ENCODE measurements at places on chromosomes 11 and 22.

GRCh38 chr11:2414616-2415015 lies 14.1 kb downstream of the TSSC4 start:
- no peak for DNase-seq

DNA sequence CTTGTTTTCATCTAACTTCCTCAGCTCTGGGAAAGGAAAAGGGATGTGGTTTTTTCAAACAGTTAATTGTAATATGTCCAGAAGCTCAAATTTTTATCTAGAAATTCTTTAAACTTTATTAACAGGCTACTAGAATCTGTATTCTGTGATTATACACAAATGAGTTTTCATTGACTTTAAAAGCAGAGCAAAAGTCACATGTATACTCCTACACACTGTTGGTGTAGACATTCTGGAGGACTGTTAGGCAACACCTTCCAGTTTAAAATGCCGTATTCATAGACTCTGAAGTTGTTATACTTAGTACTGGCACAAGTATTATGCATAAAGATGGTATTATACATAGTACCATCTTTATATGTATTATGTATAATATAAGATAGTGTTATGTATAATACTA lies 64.9 kb downstream of the SPECC1L start:
- DNase-seq, result no peak

- no peak for DNase-seq
Measured at GRCh38 chr11:21179770-21180169, 510.4 kb downstream of the NELL1 start.

DNA sequence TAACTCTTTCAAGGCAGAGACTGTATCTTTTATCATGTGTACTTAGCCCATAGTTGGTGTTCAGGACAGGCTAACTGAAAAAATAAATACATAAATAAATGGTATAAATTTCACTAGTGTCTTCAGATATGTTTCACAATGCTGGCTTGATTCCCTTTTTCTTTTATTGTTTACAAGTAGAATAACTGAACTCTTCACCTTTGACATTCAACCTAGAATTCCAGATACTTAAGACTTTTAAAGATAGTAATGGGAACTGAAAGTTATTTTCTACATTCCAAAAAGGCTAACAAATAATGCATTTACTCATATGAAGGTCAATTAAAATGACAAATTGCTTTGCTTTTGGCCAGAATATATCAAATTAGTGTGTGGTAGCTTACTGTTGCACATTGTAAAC lies 411.3 kb upstream of the TENM4 start:
- DNase-seq, result no peak

DNA sequence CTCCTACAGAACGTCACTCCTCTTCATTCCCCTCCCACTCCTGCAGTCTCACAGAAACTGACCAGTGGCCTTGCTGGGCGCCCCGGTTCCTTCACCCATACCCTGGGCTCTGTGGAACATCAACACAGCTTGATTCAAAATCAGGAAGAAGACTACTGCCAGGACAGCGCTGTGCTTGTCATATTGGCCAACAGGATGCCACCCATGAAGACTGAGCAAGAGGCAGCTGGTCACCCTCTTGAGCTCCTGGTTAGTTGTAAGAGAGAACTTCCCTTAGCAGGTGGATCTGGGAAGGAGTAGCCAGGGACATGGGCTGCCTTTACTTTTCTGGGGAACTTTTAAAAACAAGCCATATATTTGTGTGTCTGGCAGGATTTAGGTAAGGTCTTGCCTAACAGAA lies 110.4 kb upstream of the TIMP3 start:
- no peak for DNase-seq

- no peak for DNase-seq
Measured at GRCh38 chr22:25095869-25096268, 103.8 kb upstream of the CRYBB3 start.

DNA sequence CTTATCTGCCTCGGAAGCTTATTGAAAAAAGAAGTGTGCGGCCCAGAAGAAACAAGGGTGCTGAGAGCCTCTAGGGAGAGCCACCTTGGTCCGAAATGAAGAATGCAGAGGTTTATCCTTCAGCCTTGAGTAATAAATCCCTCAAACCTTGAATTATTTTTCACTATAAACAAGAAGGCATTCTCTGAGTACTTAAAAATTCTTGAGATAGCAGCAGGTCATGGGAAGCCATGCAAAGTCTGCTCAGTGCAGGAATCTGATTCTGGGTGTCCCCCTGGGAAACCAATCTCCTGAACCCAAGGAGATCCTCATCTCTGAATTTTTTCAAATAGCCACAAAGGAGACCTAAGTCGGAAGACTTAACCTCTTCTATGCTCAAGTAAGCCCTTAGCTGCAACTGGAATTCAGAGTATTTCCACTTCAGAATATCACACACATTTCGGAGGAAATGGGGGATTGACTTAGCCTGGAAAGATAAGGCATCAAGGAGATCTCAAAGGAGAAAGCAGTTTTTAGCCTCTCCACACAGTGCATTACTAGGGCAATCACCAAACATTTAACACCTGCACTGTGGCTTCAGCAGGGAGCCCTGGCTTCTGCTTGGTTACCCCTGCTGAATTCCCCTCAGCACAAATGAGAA lies 365.0 kb downstream of the ETS1 start:
- DNase-seq, result no peak

DNA sequence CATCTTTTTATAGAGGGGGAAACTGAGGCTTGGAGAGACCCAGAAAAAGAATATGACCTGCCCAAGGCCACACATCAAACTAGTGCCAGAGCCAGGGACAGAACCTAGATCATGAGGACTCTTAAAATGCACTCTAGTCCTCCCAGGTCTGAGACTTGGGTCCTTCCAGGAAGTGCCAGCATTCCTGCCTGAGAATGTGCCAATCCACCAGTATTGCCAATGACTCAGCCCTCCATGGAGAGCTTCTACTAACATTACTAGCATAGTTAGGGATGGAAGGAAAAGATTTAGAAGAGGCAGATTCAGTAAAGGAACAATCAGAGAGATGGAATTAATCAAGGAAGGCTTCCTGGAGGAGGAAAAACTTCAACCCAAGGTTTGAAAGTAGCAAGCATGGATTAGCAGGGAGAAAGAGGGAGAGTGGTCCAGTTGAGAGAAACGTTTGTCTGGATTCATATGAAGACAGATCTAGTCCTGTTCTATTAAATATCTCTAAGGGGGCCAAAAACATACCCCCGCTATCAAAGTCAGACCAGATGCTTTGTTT lies 20.1 kb upstream of the SMIM35 start:
- no peak for DNase-seq

DNA sequence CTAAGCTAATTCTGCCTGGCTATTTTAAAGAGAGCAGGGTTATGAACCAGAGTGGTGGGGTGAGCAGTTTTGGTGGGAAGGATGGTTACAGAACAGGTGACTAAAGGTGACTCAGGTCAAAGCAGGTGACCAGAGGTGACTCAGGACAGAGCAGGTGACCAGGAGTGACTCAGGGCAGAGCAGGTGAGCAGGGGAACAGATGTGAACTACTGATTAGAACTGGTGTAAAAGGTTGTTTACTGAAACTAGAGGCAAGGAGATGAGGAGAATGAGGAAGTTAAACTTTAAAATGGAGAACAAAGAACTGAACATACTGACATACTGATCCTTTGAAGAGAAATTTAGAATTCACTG lies 15.4 kb upstream of the HYLS1 start:
- DNase-seq, result no peak

- DNase-seq, result peak; percentile 61
Measured at GRCh38 chr11:13963169-13963948, 836 bp downstream of the SPON1 start.

GRCh38 chr11:103326070-103326794 lies 217.0 kb downstream of the DYNC2H1 start:
- no peak for DNase-seq

DNA sequence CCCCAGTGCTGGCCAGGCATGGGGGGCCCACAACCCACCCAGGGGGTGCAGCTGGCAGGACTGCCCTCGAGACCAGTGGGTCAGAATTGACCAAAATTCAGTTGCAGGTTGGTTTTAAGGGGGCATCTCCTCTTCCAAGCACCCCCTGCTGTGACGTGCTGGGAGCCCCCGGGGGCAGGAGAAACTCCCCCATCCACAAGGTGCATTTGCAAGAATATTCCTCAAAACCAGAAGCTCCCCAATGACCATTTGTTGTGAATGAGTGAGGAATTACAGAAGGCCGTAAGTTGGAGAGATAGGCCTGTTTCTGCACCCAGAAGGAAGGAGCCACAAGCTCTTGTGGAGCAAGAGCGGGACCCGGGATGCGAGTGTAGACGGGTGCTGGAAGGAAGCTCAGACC lies 414.5 kb downstream of the BRD1 start:
- no peak for DNase-seq

DNA sequence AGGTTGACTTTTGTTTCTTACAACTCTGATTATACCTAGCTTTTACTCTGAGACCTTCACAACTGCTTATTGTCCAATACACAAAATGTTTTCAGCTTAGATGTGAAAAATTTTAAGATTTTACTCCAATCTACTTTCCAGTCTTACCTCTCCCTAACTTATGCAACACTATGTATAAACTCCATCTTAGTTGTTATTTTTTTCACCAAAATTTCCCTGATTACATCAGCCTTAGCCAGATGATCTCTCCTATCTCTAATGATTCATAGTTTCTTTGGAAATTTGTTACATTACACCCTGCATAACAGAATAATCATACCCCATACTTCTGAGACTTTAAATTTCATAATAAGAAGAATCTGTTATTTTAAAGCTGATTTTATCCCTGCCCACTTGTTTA lies 621.0 kb upstream of the ANO3 start:
- no peak for DNase-seq

DNA sequence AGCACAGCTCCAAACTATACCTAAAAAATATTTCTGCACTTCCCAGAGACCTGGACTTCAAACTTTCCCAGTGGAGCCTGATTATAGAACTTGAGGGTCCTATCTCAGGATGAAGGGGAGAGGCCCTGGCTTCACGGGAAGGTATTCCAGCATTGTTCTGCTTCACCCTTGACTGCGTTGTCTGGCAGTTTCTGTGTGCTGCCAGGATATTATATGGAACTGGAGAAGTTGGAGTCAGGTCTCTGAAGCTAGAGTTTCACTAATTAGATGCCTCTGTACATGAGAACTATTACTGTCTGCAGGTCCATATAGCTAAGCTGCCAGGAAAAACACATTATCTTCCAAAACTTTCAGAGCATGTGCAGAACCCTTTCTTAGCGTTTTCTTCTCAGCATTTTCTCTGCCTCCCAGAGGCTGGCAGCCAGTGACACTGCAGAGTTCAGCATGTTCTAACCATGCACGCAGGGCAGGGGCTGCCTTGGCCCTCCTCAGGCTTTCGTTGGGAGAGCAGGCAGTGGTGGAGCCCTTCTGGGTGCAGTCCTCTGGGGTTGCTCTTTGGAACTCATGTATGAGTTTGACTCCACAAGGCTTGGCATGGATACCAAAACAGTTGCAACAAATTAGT lies 99.3 kb downstream of the CWC15 start:
- DNase-seq, result peak; percentile 48

DNA sequence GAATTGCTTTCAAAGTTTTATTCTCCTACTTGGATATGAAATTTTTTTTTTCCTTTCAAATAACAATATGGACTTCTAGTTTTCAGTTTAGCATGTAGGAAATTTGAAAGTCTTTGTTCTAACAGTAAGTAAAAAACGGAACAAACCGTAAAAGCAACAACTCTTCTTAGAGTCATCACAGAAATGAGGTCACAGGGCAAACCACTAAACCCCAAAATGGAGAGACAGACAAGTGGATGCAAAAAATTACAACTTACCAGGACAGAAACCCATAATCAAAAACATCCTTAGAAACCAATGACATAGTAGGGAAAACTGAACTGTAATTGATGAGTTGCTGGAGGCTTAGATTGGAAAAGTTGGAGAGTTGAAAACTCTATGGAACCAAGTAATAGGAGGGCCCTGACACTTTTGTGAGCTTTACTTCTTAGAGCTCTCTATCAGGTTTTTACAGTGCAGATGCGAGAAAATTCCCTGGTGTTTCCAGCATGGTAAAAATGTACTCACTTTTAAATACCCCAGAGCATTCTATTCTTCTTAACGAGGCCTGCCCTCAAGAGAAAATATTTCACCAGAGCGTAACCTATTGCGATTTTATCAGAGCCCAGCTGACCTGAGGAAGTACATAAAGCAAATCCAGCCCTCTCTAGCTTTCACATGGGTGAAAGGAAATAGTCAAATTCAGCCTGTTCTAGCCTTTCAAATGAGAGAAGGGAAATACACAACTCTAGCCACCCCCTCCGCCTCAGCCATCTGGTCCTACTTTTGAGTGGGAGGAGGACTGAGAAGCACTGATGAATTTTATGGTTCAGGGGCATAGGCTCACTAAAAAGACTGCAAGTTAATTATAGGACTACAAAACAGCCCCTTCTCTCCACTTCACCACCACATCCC lies 39.1 kb downstream of the CASP12 start:
- DNase-seq, result peak; percentile 24

DNA sequence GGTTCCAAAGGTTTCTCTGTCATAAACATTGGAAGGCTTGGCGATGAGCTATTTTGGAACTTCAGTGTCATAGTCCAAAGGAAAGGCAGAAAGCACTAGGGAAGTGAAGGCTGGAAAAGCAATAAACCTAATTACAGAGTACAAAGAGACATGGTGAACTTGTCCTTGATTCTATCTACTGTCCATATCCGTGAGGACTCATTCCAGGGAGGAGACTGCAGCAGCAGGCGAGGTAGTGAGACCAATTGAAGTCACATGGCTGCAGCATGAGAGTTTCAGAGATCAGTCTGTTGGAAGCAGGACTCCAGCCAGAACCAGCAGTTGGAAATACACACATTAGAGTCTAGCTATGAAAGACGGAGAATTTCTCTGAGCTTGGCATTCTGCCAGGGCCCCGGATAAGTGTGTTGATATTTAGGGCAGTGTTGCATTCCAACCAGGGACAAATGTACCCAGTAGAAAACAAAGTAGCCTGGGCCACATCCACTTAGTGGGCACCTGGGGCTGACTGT lies 54.1 kb upstream of the ARHGAP42 start:
- DNase-seq, result peak; percentile 77

- DNase-seq, result no peak
Measured at GRCh38 chr11:86372586-86372985, 2.1 kb upstream of the CCDC81 start.

GRCh38 chr11:126751242-126751641 lies 249.3 kb downstream of the KIRREL3 start:
- DNase-seq, result no peak

DNA sequence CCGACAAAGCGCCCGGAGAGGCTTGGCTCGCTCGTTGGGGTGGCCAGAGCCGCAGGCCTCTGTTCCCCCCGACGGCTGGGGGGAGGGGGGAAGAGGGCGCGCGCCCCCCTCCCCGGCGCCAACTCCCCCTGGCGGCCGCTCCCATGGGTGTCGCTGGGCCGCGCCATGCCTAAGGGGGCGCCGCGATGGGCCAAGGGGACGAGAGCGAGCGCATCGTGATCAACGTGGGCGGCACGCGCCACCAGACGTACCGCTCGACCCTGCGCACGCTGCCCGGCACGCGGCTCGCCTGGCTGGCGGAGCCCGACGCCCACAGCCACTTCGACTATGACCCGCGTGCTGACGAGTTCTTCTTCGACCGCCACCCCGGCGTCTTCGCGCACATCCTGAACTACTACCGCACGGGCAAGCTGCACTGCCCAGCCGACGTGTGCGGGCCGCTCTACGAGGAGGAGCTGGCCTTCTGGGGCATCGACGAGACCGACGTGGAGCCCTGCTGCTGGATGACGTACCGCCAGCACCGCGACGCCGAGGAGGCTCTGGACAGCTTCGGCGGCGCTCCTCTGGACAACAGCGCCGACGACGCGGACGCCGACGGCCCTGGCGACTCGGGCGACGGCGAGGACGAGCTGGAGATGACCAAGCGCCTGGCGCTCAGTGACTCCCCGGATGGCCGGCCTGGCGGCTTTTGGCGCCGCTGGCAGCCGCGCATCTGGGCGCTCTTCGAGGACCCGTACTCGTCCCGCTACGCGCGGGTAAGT lies 1.4 kb downstream of the KCNC1 start:
- DNase-seq, result no peak

All from femur (tissue), 1 donor.